ENCODE measurements at places on chromosomes 7 and 10. TPM values are rescaled to one million over a fixed set of nuclear protein-coding genes. Genes with fewer than 3 reads are reported as not detected.

The NME8 gene
- polyA plus RNA-seq, result not detected

The IGF2BP3 gene
- 45.5 TPM for polyA plus RNA-seq

The CLCN1 gene
- 0.09 TPM for polyA plus RNA-seq

The C10orf90 gene
- not detected for polyA plus RNA-seq

DNA sequence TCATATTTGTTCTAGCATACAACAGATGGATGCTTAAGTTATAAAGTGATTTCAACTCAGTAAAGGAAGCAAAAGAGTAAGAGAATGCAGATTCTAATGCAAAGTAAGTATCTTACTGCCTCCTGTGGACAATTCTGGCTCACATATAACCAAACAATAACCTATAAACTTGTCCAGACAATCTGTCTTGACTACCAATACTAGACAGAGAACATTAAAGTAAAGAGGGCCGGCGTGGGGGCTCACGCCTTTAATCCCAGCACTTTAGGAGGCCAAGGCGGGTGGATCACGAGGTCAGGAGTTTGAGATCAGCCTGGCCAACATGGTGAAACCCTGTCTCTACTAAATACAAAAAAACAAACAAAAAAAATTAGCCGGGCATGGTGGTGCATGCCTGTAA lies 329.3 kb downstream of the CACNA2D1 start:
- no peaks in the 10 kb centered on the region for H3K4me1 ChIP-seq
- H3K4me3 ChIP-seq, result no peak overlapping the region
- no peaks in the 10 kb centered on the region for H3K27me3 ChIP-seq
- no peak for DNase-seq
- H3K27ac ChIP-seq, result no peak overlapping the region

DNA sequence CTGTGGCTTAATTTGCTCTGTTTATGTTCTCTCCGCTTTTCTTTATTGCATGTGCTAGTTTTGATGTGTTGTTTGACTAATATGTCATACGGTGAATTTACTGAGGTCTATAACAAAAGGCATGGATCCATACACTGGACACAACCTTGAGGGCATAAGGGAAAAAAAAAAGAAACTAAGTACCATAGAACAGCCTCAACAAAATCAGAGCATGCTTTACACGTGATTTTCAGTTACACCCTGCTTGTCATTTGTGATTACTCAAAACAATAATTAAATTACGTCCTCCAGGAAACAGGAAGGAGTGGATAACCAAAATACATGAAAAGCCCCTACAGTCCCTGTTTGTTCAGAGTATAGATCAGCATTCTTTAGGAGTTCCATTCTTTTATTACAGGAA lies 150.5 kb downstream of the CRPPA start:
- no peaks in the 10 kb centered on the region for H3K27me3 ChIP-seq
- no peak for DNase-seq
- peaks cover 19% of the 10 kb centered on the region for H3K4me1 ChIP-seq
- H3K4me3 ChIP-seq, result no peak overlapping the region
- no peak overlapping the region for H3K27ac ChIP-seq
- no peaks in the 10 kb centered on the region for H3K36me3 ChIP-seq

- no peaks in the 10 kb centered on the region for H3K27me3 ChIP-seq
- no peak overlapping the region for H3K27ac ChIP-seq
- H3K4me1 ChIP-seq, result no peaks in the 10 kb centered on the region
- DNase-seq, result no peak
- no peak overlapping the region for H3K4me3 ChIP-seq
These were observed 143.0 kb downstream of the NEURL1 start for GRCh38 chr10:103636492-103636891.
